ENCODE measurements at places on chromosomes 2 and 18.
A peak's percentile ranks its signal among the peaks of the same experiment; 100 is the strongest.

DNA sequence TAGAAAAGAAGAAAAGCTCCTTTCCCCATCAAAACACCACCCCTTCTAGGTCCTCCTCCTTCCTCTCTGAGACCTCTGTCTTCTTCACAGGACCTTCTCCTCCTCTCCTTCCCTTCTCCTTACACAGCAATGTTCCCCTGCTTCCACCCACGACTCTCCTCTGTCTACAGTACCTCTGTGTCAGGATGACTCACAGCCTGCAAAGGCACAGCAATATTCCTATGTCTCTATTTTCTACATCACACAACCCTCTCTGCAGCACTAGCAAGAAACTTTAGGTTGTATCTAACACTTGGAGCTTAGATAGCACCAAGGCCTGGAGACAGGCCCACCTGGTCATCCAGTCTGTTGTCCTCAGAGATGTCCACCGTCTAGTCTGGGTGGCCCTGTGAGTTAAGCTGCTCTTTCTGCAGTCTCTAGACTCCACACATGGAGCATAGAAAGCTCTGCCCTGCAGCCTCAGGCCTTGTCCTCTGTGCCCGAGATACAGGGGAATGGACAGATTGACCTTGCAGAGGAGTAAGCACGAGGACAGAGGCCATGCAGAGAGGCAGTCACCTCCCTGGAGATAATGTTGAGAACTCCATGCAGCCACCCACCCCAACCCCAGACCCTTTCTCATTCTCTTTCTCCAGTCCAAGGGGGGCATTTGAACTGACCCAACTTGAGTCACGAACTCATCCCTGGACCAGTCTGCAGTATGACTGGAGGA lies 212.0 kb downstream of the TNS1 start:
- no peak for DNase-seq

GRCh38 chr2:233060501-233060979 lies 398 bp downstream of the INPP5D start:
- DNase-seq = no peak

DNA sequence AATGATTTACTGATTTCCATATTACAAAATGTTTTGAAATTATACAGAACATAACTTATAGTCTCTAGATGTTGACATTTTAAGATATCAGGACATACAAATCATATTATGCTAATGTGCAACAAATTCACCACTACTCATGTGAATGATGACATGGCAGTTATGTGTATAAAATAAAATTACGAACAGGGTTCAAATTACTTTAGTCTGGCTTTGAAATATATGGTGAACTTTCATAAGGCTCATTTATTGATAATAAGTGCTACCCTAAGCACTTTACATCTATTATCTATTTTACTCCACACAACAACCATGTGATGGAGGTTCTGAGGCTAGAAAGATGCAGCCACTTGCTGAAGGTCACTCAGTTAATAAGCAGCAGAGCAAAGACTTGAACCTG lies 62.8 kb downstream of the PDE11A start:
- DNase-seq = no peak

DNA sequence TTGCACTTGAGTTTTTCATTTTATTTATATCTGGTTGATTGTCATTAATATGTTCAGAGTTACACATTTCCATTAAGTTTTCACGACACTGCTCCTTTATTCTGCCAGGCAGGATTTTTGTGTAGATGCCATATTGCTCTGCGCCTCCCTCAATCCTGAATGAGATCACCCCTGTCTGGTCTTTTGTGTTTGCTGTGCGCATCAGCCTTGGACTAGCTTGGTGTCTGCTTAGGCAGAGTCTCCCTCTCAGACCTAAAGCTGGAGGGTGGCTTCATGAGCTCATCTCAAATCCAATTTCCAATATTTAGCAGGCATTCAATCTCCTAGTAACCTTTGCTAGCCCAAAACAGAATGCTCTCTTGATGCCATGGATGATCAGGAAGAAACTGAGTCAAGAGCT lies 137.4 kb downstream of the SMAD7 start:
- DNase-seq = no peak

DNA sequence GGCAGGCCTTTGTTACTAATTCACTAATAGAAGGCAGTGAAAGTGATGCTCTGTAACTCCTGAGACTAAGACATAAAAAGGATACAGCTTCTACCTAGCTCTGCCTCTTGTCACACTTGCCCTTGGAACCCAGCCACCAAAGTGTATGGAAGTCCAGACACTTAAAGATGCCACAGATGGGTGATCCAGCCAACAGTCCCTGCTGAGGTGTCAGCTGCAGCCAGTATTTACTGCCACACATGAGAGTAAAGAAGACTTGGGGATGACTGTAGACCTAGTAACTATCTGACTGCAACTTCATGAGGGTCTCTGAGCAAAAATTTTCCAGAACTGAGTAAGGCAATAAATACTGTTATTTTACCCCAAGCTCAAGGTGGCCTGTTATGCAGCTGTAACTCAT lies 8.8 kb downstream of the IMMT start:
- no peak for DNase-seq

GRCh38 chr2:192190474-192190873 lies 4.3 kb downstream of the TMEFF2 start:
- DNase-seq = peak; percentile 69

- no peak for DNase-seq
Measured at GRCh38 chr2:226208726-226209125, 590.9 kb downstream of the IRS1 start.

GRCh38 chr18:62023536-62023935 lies 130.7 kb upstream of the RNF152 start:
- no peak for DNase-seq

GRCh38 chr2:58957188-58957840 lies 716.2 kb upstream of the FANCL start:
- no peak for DNase-seq

DNA sequence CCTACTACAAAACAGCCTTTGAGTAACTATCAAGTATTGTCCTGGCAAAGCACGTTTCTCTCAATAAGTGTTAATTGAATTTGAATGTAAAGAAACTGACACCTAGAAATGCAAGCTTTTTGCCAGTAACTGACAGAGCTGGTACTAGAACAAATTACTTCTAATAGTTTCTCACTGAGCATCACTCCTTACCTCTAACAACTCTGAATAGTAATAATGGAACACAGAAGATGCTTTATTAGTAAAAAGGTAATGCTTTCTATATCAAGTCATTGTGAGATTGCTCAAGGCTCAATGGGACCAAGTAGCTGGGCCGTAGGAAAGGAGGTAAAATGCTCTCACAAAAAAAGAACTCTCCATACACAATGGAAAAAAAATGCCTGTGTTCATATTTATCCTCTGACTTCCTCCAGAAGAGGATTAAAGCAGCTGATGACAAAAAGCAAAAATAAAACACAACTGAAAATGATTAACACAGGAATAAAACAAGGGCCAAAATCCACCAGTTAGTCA lies 11.8 kb downstream of the RASGRP3 start:
- DNase-seq = no peak

DNA sequence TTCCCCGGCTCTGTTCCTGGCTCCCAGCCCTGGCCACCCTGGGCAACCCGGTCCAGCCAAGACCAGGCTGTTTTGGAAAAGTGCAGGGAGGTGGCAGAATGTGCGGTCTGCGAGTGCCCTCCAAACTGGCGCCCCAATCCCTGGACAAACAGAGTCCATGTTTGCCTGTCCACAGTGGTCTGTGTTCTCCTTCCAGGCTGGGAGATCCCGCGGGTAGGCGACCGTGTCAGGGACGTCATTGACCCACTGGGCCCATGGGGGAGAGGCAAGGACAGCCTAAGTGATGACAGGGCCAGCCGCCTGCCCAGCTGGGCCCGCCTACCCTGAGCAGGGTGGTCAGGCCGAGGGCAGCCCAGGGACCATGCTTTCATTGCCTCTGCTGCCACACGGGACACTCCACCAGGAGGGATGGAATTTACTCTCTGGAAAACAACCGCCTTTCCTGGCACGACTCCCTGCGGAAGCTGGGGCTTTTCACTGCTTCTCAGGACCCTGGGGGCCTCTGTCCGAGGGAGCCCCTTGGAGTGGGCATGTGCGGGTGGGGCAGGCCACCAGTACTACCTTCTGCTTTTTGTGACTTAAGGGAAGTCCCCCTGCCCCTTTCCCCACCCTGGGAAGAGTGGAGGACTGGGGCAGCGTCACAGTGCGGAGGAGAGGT lies 20.1 kb downstream of the CYP26B1 start:
- DNase-seq = no peak

DNA sequence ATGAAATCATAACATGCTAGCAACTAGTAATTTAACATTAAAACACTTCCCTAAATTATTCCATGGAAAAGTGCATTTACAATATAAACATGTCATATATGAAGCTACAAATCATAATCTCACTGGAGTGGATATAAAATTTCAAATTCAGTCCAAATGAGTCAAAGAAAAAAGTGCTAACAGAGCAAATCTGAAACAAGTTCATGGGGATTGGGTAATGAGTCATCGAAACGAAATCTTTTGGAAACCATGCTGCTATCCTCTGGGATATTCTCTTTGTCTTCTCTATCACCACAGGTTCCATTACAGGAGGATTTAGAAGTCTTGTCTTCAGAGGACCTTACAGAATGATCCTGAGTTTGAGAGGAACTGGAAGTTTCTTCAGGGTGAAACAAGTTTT lies 34.1 kb downstream of the STK17B start:
- DNase-seq = no peak

DNA sequence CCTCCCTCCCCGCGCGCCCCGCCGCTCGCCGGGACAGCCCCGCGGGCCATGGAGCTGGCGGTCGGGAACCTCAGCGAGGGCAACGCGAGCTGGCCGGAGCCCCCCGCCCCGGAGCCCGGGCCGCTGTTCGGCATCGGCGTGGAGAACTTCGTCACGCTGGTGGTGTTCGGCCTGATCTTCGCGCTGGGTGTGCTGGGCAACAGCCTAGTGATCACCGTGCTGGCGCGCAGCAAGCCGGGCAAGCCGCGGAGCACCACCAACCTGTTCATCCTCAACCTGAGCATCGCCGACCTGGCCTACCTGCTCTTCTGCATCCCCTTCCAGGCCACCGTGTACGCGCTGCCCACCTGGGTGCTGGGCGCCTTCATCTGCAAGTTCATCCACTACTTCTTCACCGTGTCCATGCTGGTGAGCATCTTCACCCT lies 865 bp downstream of the GALR1 start:
- DNase-seq = no peak

DNA sequence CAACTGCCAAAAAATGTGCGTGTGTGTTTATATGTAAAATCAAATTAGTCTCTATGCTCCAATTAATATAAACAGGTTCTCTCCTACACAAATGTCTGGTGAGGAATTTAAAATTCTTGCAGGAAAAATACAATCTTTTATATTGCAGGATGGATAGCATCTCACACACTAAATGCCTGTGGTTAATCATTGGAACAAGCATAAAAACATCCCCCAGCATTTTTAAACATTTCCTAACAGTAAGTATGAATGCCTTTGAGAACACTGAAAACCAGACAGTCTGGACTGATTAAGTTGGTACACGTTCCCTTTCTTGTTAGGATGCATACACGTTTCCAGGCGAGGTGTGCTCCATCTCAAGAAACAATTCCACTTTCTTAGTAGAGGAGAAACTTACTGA lies 29.9 kb upstream of the PDE1A start:
- DNase-seq = no peak

DNA sequence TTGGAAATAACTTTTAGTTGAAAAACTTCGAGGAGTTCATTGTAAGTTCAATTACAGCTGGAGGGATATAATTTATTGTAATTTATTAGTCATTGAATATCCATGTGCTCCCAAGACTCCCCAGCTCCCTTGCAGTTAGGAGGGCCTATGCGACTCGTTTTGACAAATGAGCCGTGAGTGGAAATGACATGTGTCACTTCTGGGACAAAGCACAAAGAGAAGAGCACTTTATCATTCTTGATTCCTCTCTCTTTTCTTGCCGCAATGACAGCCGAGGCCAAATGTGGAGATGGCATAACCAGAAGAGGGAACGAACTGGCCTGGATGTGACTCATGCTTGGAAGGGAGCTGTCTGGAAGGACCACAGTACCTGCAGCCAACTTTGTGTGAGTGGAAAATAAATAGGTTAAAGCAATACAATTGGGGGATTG lies 44.2 kb upstream of the ITSN2 start:
- DNase-seq = no peak

GRCh38 chr2:201932511-201932910 lies 101.1 kb upstream of the FZD7 start:
- no peak for DNase-seq

- DNase-seq = no peak
Measured at GRCh38 chr2:102025583-102026267, 34.0 kb downstream of the IL1R2 start.

DNA sequence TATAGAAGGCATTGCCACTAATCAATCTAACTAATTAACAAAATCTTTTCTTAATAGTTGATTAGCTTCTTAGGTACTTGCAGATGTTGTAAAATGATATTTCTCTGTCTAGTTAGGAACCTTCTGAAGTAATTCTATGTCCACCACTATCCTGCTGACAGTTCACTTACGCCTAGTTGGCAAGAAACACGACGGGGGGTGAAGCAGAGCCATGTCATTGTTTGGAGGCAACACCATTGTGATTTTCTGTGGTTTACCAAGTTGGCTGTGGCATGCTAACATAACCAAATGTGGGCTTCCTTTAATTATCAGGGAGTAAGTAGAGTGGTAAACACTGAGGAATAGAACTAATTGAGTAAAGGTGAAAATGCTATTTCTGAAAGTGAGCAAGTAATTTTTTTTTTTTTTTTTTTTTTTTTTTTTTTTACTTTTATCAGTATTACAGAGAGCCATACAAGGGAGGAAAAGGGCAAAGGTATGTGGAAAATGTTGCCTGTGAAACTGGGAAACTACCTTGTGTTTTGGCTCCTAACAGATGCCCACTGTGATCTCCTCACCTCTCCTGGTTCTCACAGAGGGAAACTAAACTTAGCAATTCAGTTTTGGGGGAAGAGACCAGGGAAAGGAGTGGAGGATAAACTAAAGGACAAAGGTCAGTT lies 126.8 kb downstream of the MEIS1 start:
- peak; percentile 63 for DNase-seq

- DNase-seq = no peak
Measured at GRCh38 chr2:139836769-139837168, 1056.6 kb upstream of the NXPH2 start.

GRCh38 chr2:192570788-192571187 lies 376.1 kb upstream of the TMEFF2 start:
- DNase-seq = no peak

DNA sequence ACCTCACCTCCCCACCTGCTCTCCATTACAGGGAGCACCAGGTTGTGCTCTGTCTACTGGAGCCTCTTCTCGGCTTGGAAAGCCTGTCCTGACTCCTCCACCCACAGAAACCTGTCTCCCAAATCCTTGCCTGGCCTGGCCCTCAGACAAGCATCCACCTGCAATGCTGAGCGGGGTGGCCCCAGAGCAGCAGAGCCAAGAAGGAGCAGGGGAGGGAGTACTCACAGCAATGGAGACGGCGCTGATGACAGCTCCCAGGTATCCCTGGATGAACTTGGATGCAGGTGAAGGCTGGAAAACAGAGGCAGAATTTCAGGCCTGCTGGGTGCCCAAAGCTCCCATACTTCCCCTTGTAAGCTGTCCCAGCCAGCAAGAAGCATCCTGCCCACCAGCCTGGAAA lies 72.8 kb downstream of the SFXN5 start:
- no peak for DNase-seq

DNA sequence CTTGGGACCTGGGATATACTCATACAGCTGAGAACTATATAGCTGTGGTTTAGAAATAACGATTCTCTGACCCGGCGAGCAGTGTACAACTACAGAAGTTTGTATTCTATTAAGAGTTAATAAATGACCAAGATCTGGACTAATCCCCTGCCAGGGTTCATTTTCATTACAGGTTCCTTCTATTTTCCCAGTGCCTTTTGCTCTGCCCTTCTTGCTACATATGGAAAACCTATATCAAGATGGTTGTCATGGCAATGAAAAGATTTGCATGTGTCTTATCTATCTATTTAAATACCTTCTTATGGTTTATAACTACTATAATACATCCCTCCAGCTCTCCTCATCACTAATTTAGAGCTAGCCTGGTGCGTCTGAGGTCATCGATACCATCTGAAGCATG lies 965.2 kb downstream of the BCL11A start:
- DNase-seq = no peak
